Adrenal gland (tissue), 19 donors: ENCODE measurements at places on chromosomes 1 and 21.
A peak's percentile ranks its signal among the peaks of the same experiment; 100 is the strongest.

- DNase-seq: no peak
These were observed 2.3 kb upstream of the ACTA1 start for GRCh38 chr1:229436201-229436600.

- no peak for DNase-seq
These were observed 167.3 kb downstream of the KAZN start for GRCh38 chr1:14765773-14766172.

- DNase-seq: peak; percentile 66
These were observed 28.7 kb downstream of the RSPH1 start for GRCh38 chr21:42467140-42467983.

DNA sequence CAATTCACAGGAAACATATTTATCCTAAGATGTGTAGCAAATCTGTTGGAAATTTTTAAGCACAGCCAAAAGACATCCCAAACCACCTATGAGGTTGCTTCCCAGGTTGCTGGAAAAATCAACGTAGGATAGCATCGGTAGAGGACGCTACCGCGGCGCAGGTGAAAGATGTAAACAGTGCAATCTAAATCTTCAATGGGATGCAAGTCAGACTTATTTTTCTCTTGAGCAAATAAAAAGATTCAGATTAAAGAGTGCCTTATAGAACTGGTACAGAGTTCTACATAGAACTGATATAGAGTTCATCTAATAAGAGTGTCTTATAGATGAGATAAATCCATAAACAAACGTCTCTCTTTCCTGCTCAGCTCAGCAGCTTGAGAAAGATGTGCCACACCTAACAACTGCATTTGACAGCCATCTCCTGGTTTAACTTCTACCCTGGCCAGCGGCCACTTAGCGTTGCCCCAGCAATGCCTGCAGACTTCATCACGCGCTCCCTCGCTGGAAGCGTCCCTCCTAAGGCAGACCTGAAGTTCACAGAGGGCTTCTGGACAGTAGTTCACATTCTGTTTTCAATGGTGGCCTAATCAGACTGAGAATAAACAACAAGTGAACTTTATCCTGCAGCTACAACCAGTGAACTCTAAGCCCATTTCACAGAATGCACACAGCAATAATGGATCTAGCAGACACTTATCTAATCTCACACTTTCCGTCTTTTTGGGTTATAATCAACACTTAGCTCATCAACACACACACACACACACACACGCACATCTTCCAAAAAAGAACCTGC, 164.5 kb downstream of the TOMM20 start:
- no peak for DNase-seq

DNA sequence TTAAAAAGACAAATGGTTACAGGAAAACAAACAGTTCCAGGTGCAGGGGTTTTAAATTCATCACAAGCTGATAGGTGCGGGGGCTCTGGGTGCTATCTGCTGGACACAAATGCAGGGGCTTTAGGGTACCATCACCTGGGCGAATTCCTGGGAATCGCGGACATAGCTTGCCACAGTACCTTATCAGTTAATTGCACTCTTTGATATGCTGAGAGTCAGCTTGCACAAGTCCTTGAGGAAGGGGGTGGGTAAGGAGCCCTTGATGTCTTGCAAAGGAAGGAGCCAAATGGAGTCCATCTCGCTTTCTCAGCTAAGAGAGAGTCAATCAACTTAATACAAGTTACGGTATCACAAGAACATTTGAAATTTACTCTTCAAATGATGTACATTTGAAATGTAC, 25.4 kb upstream of the TMEM54 start:
- DNase-seq: no peak

- no peak for DNase-seq
These were observed 32.3 kb downstream of the RCAN1 start for GRCh38 chr21:34582506-34583150.
